Left renal cortex interstitium (tissue), 4 donors: ENCODE measurements at places on chromosomes 16 and 17. TPM values are rescaled to one million over a fixed set of nuclear protein-coding genes. Genes with fewer than 3 reads are reported as not detected.

The WNT3 gene
- 2.1 TPM for polyA plus RNA-seq

The SCIMP gene
- 1.2 TPM for polyA plus RNA-seq

The TBC1D3G gene
- not detected for polyA plus RNA-seq

The RAB11FIP4 gene
- 16.6 TPM for polyA plus RNA-seq

The CA5A gene
- 0.21 TPM for polyA plus RNA-seq

The HBM gene
- polyA plus RNA-seq = 1.8 TPM

The RMI2 gene
- 22.6 TPM for polyA plus RNA-seq

DNA sequence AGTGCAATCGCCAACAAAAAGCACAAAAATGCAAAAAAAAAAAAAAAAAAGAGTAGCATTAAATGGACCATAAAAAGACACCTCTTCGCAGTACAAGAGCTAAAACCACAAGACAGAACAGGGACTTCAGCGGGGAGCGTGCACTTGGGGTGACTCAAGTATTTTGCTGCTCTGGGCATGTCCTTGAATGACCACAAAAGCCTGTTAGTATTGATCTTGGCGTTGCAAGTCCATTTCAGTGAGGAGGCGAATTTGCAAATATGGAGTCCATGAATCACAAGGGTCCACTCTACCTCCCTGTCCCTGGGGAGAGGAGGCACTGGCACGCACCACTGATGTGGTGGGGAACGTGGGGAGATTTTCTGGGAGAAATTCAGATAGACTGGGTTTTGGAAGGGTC is 78.9 kb downstream of the CNGB1 start:
- DNase-seq = no peak

GRCh38 chr17:21676281-21677111 is 15.8 kb upstream of the KCNJ18 start:
- DNase-seq = no peak

GRCh38 chr16:71467810-71468209 is 5.8 kb upstream of the ZNF23 start:
- peak; percentile 40 for DNase-seq

GRCh38 chr17:20997711-20998570 is 44.9 kb downstream of the USP22 start:
- DNase-seq = no peak

GRCh38 chr17:74042744-74043486 is 160.6 kb upstream of the RPL38 start:
- DNase-seq = no peak

DNA sequence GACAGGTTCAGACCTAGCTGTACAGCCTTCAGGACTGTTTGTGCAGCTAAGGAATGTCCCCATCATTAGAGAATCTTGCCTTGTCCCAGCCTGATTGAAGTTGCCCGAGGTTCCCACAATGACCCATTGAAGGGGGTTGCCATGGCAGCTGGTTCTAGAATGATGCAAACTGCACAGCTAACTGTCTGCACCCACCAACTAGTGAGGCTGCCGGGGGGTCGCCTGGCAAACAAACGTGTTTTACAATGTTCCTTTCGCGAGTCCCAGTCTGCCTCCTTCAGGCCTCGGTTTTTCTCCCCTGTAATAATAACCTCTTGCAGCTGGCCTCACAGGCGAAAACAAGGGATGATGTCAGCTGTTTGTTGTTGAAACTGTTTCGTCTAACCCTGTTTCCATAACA is 5.5 kb downstream of the C16orf96 start:
- no peak for DNase-seq

DNA sequence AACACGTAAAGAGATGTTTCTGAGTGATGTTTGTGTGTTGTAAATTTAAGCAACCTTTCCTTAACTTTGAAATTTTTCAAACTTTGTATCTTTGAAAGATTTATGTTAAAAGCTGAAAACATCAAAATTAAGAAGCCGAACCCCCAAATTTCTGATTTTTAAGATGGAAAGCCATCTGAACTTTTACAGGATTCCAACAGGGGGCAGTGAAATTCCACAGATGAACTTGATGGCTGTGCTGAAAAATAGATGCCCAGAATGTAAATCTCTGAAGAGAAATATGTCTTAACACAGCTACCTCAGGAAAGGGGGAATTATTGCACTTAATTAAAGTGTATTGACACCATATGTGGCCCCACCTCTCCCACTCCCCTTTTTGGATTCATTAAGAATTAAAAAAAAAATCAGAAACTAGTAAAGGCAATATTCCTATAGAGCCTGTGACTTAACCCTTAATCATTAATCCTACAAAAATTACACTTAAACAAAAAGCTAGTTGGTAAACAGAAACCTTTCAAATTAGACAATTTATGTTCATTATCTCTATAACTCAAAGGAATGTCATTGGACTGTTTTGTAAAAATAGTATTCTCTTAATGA is 597.9 kb downstream of the KCNJ2 start:
- DNase-seq = peak; percentile 9

- DNase-seq = no peak
Observed at GRCh38 chr16:13906168-13907089, 13.5 kb upstream of the ERCC4 start.

- DNase-seq = no peak
Observed at GRCh38 chr17:18248300-18248731, 10.2 kb downstream of the FLII start.

GRCh38 chr16:64391063-64391600 is 730.7 kb downstream of the CDH11 start:
- no peak for DNase-seq

DNA sequence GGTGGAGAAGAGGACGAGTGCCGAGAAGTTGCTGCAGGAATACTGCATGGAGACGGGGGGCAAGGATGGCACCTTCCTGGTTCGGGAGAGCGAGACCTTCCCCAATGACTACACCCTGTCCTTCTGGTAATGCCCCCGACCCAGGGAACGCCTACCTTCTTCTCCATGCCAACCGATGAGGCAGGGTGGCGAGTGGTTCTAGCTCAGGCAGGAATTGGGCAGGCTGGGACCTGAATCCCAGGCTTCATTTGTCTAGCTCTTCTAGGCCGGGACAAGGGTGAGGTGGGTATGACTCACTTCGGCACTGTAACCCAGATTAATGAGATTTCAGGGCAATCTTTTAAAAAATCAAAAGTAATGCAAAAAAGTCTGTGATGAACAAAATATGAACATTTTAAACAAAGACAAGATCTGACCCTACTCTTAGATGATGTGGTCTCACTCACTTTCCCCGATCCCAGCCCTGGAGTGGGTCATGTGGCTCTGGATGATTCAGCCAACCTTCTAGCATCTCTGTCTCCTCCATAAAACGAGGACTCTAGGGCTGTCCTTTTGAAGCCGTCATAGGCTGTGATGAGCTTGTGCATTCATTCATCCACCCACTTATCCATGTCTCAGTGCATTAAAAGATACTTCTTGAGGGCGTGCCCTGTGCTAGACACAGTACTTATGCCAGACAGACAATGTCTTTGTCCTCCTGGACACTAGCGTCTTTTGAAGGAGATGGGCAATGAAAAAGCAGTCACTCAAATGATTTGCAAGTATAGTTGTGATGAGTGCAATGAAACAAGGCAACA is 102.6 kb downstream of the SDR42E1 start:
- no peak for DNase-seq

DNA sequence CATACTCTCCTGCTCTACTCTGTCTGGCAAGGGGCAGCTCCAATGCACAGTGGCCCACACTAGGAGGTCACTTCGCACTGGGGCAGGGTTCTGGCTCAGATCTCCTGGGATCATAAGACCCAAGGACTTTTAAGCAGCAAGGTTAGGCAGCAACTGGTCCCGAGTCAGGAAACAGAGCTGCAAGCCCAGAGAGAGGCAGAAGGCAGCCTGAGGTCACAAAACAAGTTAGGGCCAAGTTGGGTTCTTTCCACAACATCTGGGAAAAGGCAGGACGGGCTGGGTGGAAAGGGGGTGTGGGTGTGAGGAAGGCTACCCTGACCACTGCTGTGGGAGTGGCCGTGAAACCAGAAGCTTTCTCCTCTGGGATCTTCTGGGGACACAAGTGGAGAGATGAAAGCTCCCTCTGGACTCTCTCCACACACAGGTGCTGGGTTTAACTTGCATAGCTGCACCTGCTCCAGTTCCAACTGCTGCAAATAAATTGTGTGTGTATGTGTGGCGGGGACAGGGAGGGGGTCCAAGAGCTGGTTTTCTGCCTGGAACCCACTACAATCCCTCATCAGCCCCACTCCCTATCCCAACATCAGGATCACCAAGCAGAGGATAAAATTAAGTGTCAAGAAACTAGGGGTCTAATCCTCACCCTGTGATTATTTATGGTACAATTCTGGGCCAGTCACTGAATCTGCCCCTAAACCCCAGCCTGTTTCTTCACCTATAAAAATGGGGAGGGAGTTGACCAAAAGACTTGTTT is 8.0 kb upstream of the TSPOAP1 start:
- DNase-seq = no peak

- DNase-seq = no peak
Observed at GRCh38 chr17:57946798-57947358, 8.3 kb downstream of the CUEDC1 start.
